ENCODE measurements at places on chromosomes 2 and 18.

- no peak for DNase-seq
Observed at GRCh38 chr2:229993236-229993635, 70.9 kb downstream of the FBXO36 start.

- DNase-seq, result peak; percentile 51
Observed at GRCh38 chr2:218217360-218218267, 625 bp downstream of the ARPC2 start.

DNA sequence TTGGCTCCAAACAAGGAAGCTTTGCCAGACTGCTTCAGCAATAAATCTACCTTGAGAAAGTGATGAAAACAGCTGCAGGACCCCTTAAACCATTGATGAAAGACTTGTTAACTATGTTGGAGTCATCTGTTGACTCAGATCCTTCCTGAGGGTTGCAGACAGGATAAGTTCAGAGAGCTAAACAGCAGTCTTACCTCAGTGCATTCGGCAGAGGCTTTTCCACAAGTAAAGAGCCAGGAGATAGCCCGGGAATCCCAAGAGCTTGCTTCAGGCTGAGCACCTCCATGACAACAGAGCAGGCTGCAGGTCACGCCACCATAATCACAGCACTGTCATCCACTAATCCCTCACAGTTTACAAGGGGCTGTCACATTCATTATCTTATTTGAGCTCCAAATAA lies 23.7 kb downstream of the KIAA2012 start:
- no peak for DNase-seq

DNA sequence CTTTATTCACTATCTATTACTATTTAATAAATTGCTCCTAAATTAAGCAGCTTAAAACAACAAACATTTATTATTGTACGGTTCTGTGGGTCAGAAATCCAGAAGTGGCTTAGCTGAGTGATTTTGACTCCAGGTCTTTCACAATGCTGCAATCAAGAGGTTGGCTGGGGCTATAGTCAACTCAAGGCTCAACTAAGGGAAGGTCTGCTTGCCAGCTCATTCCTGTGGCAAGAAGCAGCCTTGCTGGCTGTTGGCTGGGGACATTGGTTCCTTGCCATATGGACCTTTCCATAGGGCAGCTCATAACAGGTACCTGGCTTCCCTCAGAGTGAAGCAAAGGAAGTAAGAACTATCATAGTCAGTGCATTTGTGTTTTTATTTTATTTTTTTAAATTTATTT lies 5.0 kb upstream of the MRPL19 start:
- DNase-seq, result no peak

GRCh38 chr2:74472945-74473258 lies 422 bp upstream of the MRPL53 start:
- DNase-seq, result no peak

GRCh38 chr2:126515471-126515870 lies 140.5 kb upstream of the GYPC start:
- DNase-seq, result no peak

DNA sequence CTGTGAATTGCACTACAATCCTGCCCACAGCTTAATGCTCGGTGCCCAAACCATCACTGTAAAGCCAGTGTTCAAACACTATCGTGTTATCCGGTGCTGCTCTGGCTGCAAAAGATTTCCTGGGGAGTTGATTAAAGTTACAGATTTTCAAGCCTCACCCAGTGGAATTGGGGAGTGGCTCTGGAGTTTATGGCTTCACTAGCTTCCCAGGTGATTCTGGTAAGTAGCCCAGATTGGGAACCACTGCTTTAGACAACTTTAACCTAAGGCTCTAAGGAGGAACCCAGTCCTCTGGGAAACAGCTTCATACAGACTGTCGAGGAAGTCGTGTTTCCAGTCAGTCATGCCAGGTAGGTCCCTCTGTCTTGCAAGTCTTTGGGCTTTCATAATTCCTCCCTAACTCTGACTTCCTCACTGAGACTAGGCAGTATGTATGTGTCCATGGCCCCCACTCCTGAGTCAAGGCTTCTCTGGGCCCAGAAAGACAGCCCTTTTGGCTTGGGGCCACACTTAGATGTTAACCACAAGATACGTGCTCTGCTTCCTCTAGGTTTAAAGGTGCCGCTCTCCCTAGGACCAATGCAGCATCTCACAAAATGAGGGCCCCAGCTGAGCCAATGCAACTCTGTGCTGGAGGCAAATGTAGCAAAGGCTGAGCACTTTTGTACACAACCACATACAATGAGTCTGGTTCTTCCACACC lies 299.7 kb downstream of the PRKCE start:
- no peak for DNase-seq

GRCh38 chr2:168255866-168256265 lies 8.5 kb upstream of the STK39 start:
- no peak for DNase-seq

Data from RKO (cell line).